ENCODE measurements at places on chromosomes 2 and 18.
A peak's percentile ranks its signal among the peaks of the same experiment; 100 is the strongest.

- DNase-seq: no peak
Measured at GRCh38 chr18:457521-458412, 42.7 kb downstream of the COLEC12 start.

DNA sequence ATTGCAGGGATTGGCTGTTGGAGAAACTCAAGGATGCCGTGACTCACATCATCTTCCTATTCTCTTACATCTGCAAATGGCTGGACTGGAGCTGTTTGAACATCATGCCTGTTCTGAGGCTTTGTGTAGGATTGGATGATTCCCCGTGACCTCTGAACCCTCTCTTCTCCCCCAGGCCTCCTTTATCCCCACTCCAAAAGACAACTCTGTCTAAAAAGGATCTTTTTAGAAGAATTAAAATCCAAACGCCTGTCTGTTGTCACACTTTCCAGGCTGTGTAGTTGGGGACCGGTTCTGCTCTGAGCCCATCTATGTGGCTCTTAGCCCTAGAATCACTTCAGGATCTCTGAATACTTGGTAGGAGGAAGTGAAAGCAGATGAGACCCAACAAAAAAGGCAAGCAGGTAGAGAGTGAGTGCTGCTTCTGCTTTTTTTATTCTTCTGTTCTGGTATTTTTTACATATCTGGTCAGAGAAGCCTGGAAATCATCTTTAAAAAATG lies 565 bp downstream of the SP140 start:
- DNase-seq: peak; percentile 13

- DNase-seq: no peak
Measured at GRCh38 chr2:165967746-165968145, 14.2 kb upstream of the TTC21B start.

GRCh38 chr2:207469451-207469850 lies 60.3 kb upstream of the CREB1 start:
- DNase-seq: no peak

- DNase-seq: no peak
Measured at GRCh38 chr2:204655101-204655500, 109.8 kb downstream of the PARD3B start.

DNA sequence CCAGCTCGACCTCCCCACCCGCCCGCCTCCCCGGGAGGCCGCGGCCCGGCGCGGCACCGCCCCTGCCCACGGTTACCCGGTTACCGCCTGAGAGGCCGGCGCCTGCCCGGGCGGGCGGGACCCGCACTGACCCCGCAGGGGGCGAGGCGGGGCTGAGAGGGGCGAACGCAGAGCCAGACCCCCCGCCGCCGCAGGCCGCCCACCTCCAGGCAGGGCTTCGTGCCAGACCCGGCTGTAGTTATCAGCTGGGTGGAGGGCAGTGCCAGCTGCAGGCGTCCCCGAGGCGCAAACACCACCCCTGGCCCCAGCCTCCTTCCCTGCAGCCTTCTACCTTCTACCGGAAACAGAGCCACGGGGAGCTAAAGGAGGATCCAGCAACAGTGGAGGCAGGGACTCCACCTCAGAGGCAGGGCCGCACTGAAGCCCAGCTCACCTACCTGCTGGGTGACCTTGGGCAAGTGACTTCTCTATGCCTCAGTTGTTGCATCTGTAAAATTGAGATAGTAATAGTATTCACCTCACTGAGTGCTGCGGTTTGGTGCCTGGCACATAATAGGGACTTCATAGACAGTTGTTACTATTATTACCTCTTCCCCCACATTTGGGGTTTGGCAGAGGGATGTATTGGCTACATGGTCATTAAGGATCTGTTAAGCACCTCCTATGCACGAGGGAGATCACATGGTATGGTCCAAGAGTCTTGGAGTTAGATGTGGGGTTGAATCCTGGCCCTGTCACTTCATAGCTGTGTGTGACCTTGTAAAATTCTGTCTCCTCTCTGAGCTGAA lies 231.6 kb upstream of the SMAD2 start:
- DNase-seq: no peak

DNA sequence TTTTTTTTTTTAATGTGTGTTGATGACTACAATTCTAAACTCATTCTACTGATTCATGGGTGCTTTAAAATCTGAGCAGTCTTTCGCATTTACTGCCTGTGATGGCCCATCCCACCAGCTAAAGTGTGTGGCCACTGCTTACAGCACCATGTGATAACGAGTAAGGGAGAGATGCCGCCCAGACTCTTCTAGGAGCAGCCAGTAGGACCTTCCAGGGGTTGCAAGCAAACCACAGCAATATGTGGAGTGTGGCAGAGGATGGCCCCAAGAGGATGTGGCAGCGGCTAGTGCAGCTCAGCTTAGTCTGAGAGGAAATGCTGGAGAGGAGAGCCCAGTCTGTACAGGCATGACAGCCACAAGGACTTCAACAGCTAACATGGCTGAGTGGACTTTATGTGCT lies 14.9 kb downstream of the IL1B start:
- no peak for DNase-seq

DNA sequence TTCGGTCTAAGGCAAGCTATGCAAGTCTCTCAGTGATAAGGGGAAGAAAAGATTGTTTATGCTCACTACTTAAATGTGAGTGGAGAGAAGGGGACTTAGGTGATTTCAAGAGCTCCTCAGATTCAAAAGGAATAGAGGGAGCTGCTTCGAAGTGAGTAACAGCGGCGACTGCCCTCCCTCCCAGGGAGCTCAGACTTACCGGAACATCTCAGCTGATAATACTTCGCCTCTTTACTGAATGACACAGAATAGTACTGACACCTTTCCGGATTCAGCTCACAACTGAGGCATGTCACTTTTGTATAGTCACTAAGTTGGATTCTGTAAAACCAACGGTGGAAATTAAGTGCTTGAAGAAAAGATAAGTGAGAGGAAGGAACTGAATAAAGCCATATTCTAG lies 55.5 kb downstream of the DPP4 start:
- DNase-seq: no peak

- no peak for DNase-seq
Measured at GRCh38 chr2:67649331-67650261, 252.5 kb downstream of the ETAA1 start.

DNA sequence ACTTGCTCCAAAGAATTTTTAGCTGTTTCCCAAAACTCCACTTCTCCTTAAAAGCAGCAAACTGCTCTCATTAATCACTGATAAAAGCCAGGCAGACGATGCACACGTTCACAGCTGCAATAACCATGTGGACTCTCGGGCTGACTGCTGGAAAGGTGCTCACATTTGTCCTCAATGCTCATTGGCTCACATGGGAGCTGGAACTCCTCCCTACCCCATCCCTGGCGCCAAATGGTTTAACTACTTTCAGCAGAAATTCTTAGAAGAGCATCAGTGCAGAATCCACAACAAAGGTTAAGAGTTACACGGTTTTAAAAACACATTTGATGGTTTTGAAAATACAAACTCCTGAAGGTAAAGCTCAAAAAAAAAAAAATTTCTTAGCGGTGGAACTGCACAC lies 117.1 kb downstream of the NOL10 start:
- DNase-seq: no peak

DNA sequence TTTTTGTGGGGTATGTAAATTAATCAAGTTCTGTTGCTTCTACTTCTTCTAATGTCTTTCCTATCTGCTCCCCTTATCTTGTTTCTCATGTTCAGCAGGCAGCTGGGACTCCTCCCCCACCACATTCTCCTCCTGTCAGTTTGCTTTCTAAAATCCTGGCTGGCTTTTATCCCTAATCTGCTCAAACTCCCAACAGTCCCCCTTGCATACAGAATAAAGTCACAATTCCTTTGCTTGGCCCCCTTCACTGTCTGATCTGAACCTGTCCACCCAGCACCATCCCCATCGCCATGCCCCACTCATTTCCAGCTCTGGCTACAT lies 2.2 kb downstream of the CFAP221 start:
- DNase-seq: no peak

GRCh38 chr18:51168960-51169662 lies 28.4 kb downstream of the MEX3C start:
- no peak for DNase-seq

DNA sequence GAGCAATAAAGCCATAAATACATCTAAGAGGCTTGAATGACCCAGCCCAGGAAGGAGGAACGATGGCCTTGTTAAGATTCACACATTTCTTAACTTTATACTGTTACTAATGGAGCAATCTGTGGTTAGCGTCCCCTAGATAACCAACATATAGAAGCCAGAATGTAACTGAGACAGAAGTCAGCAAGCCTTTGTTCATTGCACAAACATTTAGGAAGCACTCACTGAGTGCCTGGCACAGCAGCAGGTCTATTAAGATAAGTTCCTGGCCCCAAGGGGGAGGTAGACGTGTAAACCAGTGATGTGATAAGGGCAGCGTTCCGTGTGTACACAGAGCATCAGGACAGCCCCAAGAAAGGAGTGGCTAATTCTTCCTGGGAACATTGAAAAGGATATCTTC lies 63.6 kb upstream of the ATL2 start:
- DNase-seq: no peak

DNA sequence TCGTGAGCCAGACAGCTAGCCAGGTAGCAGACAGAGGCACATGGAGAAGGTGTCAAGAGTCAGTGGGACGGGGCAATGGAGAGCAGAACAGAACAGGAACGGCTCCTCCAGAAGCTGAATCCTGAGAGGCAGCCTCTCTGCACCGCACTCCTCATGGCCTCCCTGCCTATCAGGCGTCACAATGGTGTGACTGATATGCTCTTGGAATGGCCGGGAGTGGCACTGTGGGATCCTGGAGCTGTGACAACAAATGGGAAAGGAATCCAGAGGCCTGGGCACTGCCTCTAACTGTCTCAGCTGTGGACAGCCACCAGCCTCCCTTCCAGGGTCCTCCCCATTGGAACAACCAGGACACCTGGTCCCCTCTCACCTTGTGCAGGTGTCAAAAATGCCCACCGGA lies 89.1 kb upstream of the ID2 start:
- no peak for DNase-seq

DNA sequence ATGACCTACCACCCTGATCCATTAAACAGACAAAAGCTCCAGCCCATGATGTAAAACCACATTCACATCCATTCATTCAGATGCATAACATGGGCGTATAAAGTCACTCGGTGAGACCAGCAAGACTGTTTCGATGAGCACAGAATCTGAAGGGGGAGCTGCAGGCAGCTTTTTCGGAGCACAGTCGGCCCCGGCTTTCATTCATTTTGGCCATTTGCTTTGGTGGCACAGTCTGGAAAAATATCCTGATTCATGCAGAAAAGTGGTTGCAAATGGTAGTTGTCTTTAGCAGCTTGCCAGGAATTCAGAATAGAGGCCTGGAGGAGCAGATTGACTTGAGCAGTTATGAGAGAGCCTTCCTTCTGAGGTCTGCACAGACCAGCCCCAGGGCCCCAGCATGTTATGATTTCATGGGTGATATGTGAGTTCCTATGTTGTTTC lies 11.2 kb downstream of the ARID5A start:
- DNase-seq: no peak

DNA sequence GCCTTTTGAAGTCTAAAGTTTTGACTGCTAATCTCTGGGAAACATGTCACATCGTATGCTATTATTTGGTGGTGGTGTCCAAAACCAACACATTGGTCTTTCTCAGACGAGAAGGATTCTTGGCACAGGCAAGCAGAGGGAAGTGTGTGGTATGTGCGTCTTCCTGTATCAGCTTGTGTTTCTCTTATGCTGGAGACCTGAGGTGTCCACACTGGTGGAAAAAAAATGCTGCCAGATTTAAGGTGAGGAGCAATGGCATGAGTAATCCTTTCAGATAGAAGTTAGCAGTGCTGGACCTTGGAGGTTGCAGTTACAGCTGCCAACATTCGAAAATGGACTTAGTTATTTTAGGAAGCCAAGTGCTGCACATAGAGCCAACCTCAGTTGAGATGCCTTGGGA lies 11.7 kb upstream of the FHL2 start:
- no peak for DNase-seq

DNA sequence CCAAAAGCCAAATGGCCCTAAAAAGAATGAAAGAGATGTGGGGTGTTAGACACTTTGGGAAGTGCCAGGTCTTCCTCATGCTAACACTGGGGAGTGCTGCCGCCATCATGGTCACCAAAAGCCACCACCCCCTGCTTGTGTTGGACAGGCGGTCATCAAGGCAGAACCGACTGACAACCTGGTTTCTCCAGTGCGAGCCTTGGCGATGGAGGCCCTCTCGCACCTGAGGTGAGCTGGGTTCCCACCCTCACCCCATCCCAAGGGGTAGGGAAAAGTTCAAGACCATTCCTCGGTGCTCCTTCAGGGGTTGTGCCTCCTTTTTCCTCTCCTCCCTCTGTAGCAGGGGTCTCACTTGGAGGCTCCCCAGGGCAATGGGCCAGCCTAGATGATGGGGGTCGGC lies 33.6 kb downstream of the MROH2A start:
- DNase-seq: no peak

DNA sequence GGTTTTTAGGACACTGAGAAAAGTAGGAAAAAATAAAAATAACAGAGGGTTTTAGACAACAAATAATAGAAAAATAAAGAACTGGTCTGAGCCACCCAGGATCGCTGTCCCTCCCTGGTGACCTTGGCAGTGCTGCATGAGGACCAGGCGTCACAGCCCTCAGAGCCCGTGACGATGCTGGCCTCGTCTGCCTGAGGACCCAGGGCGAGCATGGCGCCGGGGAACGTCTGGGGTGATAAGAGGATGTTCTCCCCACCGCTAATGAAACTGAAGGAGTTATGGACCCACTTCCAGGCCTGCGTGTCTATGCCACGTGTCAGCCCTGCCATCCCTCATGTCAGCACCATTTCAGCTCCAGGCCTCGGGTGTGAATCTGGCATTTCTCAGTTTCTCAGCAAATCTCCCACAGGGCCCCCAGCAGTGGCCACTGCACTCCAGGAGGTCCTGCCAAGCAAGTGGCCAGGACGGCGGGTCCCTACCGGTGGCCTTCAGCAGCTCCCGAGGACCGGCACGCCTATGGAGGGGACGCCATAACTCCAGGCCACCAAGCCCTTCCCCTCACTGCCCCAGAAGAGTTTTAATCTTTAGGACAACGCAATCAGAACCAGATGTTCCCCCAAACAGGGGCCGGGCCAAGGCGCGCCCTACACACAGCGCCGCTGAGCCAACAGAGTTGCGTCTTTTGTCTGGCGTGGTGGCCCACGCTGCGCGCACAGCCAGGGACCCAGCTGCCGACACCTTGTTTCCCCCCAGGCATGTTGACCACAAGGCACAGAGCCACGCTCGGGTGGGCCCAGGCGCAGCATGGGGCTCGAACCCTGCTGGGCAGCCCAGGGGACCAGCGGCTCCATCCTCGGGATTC lies 179.7 kb downstream of the TWIST2 start:
- DNase-seq: no peak

- DNase-seq: no peak
Measured at GRCh38 chr2:16151651-16152050, 211.3 kb downstream of the MYCN start.

GRCh38 chr2:145065342-145065741 lies 545.4 kb upstream of the ZEB2 start:
- DNase-seq: no peak

DNA sequence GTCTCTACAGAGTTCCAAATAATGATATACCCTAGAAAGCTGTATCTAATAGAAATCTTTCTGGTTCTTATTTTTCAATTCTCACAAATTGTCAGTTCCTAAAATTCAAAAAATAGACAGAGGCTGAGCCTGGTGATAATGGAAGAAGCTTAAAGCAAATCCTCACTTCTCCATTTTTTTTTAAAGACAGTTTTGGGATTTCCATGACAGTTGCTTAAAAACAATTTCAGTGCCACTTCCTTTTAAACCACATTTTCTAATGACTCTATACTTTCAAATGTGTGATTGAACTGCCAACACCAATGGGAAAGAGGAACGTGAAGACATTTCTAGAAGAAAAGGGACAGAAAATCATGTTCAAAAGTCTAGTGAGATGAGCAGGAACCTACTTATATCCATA lies 4.0 kb downstream of the GKN2 start:
- no peak for DNase-seq
